ENCODE measurements at places on chromosomes 2 and 18.

DNA sequence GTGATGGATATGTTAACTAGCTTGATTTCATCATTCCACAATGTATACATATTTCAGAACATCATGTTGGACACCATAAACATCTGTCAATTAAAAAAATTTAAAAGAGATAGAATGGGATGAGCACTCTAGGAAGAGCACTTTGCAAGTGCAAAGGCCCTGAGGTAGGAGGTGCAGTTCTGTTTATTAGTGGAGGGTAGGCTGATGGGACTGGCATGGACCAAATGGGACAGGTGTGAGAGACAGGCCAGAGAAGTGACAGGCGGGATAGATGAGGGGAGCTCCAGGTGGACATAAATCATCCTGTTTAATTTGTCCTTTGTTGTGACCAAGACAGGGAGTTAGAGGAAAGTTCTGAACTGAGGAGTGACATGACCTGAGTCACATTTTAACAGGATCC is 477.9 kb downstream of the TSN start:
- no peak for DNase-seq

DNA sequence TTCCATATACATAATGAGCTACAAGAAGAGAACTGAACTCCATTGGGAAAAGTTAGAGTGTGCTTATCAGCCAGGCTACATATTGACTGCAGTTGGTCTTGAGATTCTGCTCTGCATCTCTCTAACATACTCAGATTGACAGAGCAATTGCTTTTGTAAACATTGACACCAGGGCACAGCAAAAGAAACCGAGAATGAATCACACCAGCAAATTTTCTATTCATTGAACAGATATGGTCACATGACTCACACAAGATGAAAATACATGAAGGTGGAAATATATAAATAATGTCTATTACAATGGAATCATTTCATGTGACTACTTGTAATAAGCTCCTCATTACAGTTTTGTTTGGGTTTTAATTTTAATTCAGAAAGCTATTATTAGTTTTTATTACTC is 691.9 kb upstream of the TMEFF2 start:
- DNase-seq, result no peak

DNA sequence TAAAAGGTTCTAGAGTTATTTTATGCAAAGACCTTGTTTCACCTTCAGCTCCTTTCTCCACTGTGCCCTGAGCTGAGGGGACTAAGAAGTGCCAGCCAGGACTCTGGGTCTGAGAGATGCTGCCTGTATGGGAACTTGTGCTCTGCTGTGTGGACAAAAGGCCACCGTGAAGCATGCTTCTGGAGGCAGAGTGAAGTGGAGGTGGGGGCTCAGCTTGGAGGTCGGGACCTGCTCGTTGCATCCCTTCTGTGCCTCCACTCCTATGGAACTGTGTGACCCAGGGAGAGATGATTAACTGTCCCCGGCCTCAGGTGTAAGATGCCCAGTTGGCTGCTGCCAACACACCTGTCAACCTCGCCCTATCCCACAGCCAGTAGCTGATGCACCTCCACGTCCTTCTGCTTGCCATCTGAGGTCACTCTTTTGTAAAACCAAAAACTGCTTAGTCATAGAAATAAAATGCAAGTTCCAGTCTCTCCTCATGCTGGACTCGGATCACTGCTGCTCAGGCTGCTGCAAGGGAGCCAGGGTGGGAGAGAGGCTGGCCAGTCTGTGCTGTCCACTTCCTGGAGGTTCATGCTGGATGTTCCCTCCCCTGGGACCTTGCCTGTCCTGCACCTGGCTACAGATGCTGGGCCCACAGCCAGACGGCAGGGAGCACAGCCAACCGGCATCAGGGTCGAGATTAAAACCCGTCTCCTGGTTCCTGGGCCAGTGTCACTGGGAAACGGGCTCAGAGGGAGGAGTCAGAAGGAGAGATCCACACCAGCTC is 113.2 kb downstream of the ACKR3 start:
- DNase-seq, result no peak

DNA sequence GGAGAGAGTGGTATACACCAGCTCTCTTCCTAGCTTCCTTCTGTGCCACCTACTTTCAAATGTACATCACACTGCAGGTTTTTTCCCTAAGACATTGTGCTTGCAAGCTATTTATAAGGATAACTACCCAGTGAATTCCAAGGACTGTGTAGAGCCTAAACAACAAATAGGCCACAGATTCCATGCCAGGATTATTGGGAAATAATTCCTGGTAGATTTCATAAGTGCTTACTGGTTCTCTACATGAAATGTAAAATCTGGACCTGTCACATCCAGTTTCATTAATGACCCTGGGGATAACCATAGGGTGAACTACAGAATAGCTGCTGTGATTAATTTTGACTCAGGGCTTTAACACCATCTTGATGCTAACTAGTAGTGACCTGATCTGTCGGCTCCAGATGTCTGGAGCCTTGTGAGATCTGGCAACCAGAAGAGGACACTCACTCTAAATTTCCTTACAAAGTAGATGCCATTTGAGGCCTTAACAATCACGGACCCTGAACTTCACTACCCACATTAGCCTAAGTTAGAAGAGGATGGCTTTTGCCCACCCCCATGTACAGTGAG is 34.3 kb upstream of the LGALSL start:
- DNase-seq, result no peak

GRCh38 chr18:66107546-66107945 is 356.7 kb downstream of the CDH7 start:
- DNase-seq, result no peak

- no peak for DNase-seq
Observed at GRCh38 chr18:69814861-69815385, 132.8 kb downstream of the CD226 start.

DNA sequence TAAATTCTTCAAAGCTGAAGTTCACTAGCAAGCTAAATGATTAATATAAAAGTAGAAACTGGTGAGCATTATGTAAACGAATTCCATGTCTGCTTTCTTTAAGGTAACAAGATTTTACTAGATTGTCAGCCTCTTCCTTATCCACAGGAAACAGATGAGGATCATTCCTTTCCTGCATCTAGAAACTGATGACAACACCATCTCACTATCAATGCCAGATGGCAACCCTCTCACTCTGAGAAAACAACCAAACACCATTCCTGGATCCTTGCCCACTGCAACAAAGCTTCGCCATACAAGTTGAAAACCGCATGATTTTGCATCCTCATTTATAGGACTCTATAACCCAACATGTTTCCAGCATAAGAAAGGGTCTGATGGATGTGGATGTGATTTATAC is 122.9 kb downstream of the ZNF521 start:
- no peak for DNase-seq

DNA sequence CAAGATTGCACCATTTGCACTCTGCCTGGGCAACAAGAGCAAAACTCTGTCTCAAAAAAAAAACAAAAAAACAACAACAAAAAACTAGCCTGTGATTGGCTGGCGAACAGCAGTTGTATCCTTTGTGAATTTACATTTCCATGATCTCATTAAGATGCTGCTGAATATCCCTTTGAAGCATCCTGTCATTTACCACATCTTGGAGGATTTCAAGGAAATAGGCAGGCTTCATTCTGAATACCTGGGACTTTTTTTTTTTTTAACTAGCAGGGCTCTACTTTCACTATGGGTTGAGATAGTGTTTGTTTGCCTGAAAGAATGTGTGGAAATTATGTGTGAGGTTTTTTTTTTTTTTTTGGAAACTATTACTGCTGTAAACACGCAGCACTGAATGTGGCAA is 49.6 kb upstream of the RPL31 start:
- DNase-seq, result no peak

GRCh38 chr2:207066791-207067460 is 98.8 kb downstream of the KLF7 start:
- no peak for DNase-seq

DNA sequence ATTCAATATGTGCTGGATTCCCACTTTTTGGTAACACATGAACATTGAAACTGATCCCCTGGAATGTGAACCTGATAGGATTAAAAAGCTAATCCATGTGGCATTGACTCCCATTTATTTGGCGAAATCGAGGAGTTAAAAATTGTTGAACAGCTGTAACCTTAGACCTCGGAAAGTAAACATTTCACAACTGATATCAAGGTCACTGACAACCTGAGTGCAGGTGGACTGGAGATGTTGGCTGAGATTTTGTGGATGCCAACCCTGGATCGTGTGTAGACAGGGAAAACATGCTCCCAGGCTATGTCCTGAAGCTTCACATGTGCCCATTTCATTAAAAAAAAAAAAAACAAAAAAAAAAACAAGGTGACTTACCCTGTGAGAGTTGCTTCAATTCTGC is 204.8 kb downstream of the SETBP1 start:
- DNase-seq, result no peak

- DNase-seq, result no peak
Observed at GRCh38 chr18:11997466-11997865, 16.2 kb downstream of the IMPA2 start.

GRCh38 chr2:233074106-233074505 is 14.0 kb downstream of the INPP5D start:
- no peak for DNase-seq

DNA sequence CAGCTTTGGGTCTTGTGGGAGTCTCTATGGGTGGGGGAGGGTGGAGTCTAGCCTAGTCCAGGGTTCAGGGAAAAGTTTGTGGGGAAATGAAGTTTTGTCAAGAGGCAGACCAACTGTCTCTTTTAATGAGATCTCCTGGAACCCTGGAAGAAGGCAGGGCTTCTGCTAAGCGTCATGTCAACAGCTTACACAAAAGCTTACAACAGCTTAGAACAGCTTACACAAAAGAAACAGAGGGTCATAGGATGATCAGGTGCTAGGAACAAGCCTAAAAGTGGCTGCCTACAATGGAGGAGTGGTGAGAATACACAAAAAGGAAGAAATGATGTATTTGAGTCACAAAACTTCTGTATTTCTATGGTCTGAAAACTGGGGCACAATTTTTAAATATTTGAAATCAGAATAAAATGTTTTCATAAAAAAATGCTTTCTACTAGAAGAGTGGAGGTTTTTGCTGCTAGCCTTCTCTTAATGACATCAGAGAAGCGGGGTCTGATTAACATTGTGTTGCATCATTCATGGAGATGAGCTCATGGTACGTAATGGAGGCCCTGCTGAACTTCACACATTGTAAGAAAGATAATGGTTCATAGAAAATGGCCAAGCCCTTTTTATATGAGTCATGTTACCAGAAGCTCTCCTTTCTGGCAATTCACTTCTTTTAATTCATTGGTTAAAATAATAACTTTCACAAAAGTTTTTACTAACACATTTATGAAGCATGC is 351.0 kb downstream of the PIK3C3 start:
- no peak for DNase-seq

DNA sequence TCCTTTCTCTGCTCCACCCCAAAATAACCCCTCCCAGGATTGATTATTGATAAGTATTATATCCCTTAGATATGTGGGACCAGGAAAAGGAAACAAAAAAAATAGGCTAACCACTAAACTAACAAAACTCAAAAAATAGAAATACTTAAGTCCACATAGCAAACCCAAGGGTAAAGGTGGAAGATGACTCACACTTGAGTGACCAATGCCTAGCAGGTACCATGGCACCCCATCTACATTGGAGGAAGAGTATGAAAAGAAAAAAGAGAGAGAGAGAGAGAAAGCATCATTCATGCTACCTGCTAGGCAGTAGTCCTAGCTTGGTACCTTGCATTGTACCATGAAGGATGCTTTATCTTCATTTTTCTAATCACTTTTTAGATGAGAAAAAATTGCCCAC is 6.3 kb downstream of the EXOC6B start:
- DNase-seq, result no peak

DNA sequence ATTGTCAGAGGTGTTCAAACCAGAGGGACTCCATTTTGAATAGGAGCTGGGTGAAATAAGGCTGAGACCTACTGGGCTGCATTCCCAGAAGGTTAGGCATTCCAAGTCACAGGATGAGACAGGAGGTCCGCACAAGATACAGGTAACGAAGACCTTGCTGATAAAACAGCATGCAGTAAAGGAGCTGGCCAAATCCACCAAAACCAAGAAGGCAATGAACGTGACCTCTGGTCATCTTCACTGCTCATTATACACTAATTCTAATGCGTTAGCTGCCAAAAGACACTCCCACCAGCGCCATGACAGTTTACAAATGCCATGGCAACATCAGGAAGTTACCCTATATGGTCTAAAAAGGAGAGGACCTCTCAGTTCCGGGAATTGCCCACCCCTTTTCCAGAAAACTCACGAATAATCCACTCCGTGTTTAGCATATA is 10.6 kb downstream of the SH3YL1 start:
- no peak for DNase-seq

- no peak for DNase-seq
Observed at GRCh38 chr18:35923939-35924684, 48.4 kb upstream of the RMP24 start.

DNA sequence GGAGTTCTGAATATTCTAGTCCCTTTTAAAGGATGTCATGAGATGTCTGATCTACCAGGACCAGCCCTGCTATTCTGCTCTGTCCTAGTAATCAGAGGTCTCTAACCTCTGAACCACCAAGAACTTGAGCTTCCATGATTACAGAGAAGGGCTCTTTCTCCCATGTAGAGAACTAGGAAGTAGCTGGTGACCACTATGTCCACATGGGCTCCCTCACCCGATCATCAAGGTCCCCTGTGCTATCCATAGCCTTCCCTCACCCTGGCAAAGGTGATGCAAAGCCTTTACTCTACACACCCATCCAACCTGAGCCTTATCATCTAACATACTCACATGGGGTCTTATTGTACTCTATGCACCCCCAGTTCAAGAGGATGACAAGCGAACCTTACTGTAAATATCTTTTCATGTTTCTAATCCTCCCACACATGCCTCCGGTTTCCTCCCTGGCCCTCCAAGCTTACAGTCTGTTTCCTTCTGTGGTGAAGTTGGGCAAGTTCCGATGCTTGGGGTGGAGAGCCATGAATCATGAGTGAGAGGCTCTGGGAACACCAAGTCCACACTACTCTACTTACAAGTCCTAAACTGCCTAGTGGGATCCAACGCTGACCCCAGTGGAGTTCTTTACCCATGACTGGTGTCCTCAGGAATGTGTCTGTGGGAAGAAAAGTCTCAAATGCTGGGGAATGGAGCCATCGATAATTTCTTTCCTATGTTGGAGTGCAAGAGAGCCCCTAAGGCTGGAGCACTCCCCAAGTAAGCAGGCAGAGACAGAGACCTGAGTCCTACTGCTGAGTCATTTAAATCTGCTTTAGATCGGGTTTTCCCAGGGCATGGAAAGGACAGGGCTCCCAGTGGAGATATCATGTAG is 73.3 kb upstream of the KLF7 start:
- no peak for DNase-seq

GRCh38 chr18:10316778-10317177 is 137.7 kb upstream of the APCDD1 start:
- DNase-seq, result no peak

Measured in caudate nucleus (tissue), 63 donors.